ENCODE measurements at places on chromosomes 4 and X. TPM values are rescaled to one million over a fixed set of nuclear protein-coding genes. Genes with fewer than 3 reads are reported as not detected.

DNA sequence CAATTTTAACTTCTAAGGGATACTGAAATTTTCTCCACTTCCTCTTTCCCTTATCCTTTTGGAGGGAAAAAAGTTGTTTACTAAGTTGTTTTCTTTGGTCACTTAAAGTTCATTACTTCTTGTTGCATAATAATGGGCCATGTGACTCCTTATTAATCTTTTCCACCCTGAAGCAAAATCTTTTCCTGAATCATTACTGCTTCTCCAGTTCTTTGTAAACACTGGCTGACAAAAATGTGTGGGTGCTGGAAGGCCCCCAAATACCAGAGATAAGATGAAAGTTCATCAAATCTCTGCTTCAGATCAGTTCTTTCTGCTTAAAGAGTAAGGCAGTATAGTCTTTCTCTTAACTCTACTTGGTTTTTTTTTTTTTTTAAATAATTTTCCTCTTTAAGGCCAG, 108.9 kb upstream of the NHS start:
- DNase-seq: peak; percentile 33

DNA sequence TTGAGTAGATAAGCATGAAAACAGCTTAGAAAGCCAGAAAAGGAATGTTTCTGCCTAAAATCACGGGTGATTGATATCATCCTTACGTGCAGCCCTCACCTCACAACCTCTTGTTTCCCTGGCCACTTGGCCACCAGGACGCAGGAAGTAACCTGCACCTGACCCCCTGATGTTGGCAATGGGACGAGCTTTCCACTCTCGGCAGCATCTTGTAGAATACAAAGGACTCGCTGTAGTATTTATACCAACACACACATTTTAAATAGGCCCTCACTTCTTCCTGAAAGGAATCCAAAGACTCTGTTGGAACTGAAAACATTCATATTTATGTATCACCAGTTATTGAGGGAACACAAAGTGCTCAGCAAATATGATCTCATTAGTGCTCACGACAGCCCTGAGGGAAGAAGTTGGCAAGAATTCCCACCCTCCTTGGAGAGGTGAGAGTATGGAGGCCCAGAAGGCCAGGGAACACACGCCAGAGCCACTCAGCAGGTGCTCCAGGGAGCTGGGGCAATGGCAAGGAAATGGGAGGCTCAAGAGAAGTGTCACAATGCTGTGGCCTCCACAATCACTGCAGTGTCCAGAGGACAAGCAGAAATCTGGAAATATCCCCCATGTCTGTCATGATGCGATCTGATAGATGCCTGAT, 103.3 kb upstream of the KIT start:
- no peak for DNase-seq

GRCh38 chr4:22695917-22696316, 3.2 kb downstream of the GBA3 start:
- DNase-seq: no peak

- DNase-seq: no peak
Measured at GRCh38 chrX:15679246-15679645, 14.6 kb upstream of the CLTRN start.

DNA sequence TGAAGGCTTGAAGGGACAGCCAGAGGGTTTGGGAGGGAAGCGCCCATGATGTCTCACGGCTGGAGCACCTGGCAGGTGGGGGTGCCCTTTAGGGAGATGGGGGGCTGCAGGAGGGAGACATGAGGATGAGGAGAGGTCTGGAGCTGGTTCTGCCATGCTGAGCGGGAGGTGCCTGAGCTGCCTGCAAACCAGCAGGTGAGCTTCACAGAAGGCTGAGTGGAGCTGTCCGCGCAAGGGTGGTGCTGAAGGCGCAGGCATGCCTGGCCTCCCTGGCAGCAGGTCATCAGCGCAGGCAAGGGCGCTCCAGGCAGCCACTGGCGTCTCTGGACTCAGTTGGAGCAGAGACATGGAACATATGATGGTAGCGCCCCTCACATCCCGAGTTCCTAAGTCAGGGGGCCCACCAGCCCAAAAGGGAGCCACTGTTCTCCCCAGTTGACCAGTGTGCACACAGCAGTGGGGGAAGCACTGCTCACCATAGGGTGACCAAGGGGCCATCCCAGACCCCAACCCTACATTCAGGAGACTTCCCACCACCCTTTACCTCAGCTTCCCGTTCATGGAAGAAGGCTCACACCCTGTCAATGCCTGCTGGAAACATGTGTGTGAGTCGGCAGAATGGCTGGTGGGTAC, 25.8 kb downstream of the ADRA2C start:
- DNase-seq: peak; percentile 18

GRCh38 chrX:71532078-71532752, 689 bp upstream of the OGT start:
- peak; percentile 88 for DNase-seq

DNA sequence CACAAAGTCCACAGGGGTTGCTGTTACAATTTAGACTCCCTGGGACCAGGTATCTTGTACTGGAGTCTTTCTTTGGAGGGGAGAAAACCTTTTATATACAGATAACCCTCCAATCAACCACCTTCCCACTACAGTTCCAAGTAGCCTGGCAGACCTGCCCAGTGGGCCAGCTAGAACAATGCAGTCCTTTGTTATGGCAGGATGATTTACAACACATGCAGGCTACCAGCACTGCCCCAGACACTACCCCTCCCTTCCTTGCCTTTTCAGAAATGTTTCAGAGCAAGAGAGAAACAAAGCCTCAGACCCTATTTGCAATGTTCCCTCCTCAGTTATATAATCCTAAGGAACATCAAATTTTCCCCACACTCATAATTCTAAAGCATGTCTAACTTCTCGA, 11.1 kb downstream of the RASL11B start:
- no peak for DNase-seq

GRCh38 chr4:2484993-2485392, 16.1 kb downstream of the RNF4 start:
- DNase-seq: no peak

DNA sequence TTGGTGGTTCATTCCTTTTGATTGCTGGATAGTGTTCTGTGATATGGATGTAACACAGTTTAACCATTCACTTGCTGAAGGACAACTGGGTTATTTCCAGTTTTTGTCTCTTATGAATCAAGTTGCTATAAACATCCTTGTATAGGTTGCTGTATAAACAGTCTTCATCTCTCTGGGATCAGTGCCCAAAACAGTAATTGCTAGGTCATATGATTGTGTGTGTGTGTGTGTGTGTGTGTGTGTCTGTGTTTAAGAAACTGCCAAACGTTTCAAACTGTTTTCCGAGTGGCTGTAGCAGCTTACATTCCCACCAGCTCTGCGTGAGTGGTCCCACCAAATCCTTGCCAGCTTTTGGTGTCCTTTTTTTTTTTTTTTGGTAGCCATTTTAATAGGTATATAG, 60.4 kb downstream of the F11 start:
- no peak for DNase-seq

DNA sequence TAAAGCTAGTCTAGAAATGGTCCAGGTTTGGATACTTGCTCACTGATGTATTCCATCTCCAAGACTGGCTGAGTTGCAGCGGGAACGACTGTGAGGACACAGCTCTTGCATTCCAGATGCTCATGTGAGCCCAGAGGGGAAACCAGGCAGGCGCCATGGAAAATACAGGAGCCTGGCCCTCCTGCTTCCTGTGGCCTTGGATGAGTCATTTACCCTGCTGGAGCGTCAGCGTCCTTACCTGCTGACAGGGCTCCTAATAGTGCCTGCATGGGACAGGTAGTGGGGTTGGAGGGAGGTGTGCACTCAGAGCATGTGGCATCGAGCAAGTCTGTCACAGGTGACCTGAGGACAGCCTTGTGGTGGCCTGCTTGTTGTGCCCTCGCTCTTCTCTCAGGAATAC, 69.4 kb downstream of the NSG1 start:
- DNase-seq: peak; percentile 65

- DNase-seq: peak; percentile 57
Measured at GRCh38 chr4:66639361-66639760, 905.9 kb downstream of the CENPC start.

- peak; percentile 18 for DNase-seq
Measured at GRCh38 chrX:16785247-16786138, 773 bp upstream of the TXLNG start.

- DNase-seq: no peak
Measured at GRCh38 chr4:84907145-84907544, 59.3 kb downstream of the WDFY3 start.

CCKAR gene
- total RNA-seq: 26.1 TPM

FREM3 gene
- not detected for total RNA-seq

ARHGAP36 gene
- not detected for total RNA-seq

PTTG2 gene
- not detected for total RNA-seq

CXXC4 gene
- not detected for total RNA-seq

All from M059J (cell line).